Fibroblast of skin of abdomen (primary cell): ENCODE measurements at places on chromosomes 13 and 19.

GRCh38 chr13:40504641-40505040, 161.8 kb downstream of the FOXO1 start:
- no peak for DNase-seq

DNA sequence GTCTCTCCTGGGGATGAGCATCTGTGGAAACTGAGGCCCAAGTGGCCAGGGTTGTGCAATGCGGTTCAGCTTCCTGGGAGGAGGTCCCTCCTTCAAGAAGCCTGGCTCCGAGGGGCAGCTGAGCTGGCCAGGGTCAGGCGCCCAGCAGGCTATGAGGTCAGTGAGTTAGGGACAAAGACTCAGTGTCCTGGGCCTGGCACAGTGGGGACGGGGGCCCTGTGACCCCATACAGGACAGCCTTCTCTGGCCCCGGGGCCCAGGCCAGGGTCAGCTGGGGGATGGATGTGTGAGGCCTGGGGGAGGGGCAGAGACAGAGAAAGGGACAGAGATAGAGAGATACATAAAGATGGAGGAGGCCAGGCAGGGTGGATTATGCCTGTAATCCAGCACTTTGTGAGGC, 3.0 kb upstream of the IL12RB1 start:
- no peak for DNase-seq

DNA sequence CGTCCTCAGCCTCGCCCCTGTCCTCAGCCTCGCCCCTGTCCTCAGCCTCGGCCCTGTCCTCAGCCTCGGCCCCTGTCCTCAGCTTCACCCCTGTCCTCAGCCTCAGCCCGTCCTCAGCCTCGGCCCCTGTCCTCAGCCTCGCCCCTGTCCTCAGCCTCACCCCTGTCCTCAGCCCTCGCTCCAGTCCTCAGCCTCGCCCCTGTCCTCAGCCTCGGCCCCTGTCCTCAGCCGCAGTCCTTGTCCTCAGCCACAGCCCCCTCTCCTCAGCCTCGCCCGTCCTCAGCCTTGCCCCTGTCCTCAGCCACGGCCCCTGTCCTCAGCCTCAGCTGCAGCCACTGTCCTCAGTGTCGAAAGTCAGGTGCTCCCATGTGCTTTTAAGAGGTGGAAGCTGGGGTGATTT, 10.5 kb downstream of the C13orf46 start:
- no peak for DNase-seq

DNA sequence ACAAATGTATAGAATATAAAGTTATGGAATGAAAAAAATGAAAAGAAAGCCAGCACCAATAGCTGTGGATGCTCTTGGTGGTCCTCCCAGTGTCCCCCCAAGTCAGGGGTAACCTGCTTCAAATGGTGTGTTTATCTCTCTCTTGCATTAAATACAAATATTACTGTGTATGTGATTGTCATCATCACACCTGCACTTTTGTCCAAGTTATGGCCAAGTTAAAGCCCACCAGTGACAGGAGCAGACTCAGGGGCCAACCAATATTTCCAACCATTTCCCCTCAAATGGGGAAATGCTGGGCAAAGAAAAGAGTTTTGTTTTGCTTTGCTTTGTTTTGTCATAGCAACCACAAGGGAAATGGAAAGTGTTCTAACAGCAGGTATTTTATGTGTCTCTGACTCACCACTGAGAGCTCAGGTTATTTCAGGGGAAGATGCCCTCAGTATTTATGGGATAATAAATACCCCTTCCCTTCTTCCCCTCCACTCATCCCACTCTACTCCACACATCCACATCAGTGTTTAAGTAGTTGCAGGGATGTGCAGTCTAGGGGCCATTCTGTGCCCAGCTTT, 133.6 kb downstream of the COL4A1 start:
- DNase-seq, result no peak

GRCh38 chr13:27266917-27267316, 3.7 kb upstream of the RASL11A start:
- no peak for DNase-seq

- DNase-seq, result no peak
These were observed 6.1 kb downstream of the CIC start for GRCh38 chr19:42275103-42275502.

DNA sequence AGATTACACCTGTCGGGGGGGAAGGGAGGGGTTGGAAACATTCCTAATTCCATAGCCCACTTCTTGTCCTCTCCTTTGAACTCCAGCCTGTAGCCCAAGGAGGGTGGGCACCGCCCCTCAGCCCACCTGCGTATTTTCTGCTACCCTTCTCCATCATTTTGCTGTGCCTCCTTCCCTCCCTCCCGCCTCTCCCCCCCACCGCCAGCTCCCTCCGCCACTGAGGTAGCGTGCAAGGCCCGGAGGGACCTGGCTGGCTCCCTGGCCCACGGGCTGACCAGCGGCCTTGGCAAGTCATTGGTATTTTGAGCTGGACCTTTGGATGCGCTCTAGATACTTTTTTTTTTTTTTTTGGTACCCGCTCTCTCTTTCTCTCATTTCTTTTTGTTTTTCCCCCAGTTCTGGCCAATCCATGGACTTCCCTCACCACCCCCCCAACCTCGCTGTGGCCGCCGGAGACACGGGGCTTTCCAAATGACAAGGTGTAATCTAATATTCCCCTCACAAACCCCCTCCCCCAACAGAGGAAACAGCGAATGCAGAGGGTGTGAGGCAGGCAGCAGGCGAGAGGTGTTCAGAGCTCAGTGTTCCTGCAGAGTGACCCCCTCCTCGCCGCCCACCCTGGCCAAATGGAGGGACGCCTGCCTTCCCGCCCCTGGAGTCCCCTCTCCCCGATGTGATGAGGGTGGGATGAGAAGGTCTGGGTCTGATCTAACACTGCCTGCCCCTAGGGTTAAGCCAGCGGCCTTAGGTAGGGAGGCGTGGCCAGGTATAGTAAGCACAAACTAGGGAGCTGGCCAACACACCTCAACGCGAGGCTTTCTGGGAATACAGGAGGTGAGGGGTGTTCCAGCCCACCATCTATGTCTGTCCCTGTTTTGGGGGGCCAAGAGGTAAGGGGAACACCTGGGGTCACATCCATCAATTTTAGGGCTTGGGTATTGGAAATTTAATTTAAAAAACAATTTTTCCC, 89.2 kb downstream of the PTPRS start:
- DNase-seq, result no peak
